ENCODE measurements at places on chromosomes 2 and 18.
A peak's percentile ranks its signal among the peaks of the same experiment; 100 is the strongest.

GRCh38 chr2:202149155-202149762 is 76.2 kb downstream of the KIAA2012 start:
- DNase-seq, result no peak

DNA sequence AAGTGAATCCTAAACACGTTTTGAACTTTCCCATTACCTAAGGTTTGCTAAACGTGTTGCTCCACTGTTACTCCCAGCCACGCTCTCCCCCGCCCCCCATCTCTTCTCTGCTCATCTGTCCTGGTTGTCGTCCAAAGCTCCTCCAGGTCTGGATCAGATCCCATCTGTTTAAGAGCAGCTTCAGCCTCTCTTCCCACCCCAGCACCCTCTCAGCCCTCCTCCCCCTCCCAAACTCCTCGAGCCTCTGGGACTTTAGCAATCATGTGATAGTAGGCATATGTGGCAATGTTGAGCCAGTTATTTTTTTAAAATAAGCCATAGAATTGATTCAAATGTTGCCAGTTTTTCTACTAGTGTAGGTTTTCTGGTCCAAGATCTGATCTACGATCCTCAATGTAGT is 20.0 kb upstream of the LPIN1 start:
- no peak for DNase-seq

GRCh38 chr2:126890136-126890510 is 8.6 kb upstream of the TEX51 start:
- peak; percentile 19 for DNase-seq

- peak; percentile 83 for DNase-seq
These were observed at the start of gene MSL3B for GRCh38 chr2:233867993-233868532. TSS of gene MSL3B (minus strand) at chr2:233868386.

DNA sequence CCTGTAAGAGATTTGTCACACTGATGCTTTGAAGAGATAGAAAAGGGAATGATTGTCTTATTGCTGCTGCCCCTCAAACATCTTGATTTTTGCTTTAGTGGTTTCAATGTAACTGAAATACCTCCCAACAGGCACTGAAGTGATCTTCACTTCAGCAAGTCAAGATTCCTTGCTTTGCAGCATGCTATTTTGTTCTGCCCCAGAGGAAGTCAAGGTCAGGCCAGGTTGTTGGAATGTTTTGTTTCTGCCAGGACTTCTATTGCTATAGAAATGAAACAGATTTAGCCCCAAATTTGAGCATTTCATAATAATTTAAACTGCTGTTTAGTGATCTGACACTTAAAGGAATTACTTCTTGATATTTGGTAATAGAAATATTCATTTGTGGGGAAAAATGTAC is 277.6 kb downstream of the ZNF804A start:
- DNase-seq, result no peak

GRCh38 chr18:76670564-76671288 is 151.6 kb upstream of the ZNF236 start:
- DNase-seq, result no peak

GRCh38 chr2:102708847-102709559 is 52.8 kb upstream of the TMEM182 start:
- DNase-seq, result no peak

GRCh38 chr18:12258719-12259705 is 4.9 kb downstream of the CIDEA start:
- DNase-seq, result no peak

DNA sequence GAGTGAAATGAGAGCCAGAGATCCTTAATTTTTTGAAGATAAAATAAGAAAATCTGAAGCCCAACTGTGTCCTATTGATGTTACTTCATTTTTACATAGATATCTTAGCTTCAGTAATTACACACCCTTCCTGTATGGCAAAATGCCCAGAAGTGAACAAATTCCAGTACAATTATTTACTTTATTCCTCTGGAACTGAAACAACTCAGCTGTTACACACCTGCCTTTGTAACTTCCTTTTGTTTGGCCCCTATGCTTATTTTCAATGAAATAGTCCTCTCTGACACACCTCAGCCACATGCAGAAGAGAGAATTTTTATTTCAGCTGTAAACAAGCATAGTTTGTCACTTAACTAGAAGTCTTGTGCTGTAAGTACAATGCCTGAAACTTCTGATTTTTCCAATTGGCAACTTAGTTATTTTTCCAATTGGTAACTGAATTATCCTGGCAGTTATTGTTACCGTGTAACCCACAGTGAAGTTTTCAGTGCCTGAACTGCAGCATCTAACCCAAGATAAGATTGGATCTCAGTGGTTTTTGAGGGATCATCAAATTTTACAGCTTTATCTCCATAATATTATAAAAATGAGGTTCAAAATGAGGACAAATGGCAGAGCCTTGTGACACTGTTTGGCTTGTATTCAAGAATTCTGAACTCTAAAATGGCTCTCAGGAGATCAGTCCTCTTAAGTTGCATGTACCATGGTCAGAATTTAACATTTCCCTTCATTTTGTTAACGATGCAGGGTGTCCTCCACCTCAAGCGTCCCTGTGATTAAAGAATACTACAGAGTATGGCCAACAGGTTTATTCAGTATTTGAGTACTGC is 82.6 kb downstream of the PKP4 start:
- no peak for DNase-seq

DNA sequence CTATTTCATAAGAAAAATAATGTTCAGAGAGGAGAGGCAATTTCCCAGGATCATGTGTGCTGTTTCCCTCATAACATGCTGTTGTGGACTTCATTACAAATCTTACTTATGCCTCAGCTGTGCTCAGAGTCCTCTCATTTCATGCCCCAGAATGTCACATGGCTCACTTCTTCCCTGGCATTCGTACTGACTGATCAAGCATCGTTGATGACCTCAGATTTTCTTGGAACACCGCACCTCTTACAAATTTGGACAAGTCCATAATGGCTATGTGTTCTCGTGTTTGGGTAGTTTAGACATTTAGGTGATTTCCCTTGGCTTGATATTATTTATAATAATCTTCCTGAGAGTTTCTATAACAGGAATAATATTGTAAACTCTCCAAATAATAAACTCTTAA is 32.9 kb downstream of the SERPINB7 start:
- DNase-seq, result no peak

GRCh38 chr2:25279091-25279651 is 62.6 kb downstream of the DNMT3A start:
- no peak for DNase-seq

GRCh38 chr2:207487650-207488311 is 42.0 kb upstream of the CREB1 start:
- no peak for DNase-seq

DNA sequence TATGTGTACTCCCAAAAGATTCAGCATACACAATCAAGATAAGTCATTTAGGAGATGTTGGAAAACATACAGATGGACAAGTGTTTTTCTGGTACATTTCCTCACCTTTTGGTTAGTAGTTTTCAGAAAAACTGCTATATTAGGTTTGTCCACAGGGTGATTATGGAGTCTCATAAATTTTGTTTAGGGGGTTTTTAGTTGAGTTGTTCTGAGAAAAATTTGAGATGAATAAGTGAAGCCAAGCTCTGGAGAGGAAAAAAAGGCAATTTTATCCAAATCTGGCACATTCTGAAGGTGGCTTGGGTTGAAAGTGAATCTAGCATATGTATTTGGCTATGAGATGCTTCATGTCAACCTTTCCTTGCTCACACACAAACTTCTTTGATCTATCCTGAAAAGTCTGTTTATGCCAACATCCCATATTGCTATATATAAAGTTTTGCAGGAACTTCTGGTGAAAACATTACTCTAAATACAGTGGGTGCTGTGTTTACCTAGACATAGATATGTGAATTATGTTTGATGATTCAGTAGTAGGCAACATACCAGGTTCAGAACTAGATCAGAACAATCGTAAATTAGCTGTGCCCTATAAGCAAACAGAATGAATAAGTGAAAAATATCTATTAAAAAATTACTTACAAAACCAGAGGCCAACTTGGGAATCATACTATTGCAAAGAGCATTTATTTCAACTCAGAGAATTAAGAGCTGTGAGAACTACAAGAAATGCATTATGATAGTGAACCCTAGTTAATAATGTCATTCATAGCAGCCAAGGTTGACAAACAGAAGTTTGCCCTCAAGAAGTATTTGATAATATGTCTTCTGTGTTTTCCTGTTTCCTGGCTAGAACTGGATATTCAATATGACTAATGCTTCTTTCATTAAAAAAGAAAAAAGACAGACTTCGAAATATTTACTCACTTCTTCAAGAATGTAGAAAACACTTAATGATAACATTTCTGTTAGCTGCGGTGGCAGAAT is 552.0 kb downstream of the IRS1 start:
- no peak for DNase-seq

- no peak for DNase-seq
These were observed 268.4 kb downstream of the TCF4 start for GRCh38 chr18:55319459-55320193.

- no peak for DNase-seq
These were observed 210.1 kb downstream of the WDR7 start for GRCh38 chr18:56861244-56861643.

DNA sequence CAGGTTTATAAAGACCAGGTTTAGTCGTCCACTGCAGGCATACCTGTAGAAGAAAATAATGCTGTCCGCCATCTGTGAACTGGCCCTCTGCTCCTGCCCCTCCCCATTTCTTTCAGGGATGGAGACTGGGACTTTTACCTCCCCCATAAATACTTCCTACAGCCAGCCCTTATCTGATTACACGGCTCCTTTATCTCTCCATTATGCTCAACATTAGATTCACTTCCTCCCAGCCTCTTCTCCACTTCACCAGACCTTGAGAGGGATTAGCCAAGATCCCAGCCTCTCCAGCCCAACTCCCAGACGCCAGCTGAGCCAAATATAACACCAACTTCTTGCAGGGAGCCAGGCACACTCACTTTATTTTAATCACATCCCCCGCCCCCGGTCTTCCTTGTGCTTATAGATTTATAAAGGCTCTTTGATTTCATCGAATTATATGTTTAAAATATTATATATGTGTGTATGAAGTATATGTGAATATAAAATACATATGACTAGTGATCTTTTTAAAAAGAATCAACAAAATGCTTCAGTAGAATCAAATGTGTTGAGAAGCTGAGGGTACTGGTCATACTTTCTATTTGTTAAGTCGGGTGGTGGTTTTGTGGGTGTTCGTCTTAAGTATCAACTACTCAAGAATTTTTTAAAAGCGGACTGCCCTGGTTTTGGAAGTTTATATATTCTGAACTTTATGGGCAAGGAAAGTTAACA is 81.0 kb downstream of the SPRED2 start:
- DNase-seq, result no peak

DNA sequence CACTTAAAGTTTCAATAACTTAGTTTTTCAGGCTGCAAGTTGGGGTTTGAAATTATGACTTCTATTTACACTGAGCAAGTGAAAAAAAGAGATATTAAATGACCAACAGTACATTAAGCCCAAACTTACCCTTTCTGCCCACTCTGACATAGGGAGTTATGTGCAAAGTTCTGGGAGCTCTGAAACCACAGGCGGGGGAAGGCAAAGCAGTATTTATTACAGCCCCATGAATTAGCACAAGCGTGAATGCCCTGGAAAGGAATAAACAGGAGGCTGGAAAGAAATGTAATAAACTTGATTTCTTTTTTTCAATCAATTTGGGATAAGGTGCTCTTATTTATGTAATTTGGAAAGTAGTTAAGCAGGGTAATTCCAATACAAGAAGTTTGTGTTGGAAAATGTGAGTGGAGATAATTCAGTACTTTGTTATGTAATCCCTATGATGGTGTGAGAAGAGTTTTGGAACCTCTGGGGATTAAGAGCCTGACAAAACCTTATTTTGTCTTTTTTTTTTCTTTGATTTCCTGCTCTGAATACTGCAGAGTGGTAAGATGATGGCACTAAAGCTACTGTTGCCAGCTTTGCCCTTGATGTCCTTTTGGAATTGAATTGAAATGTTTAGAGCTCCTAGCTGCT is 351.5 kb downstream of the ARHGAP15 start:
- DNase-seq, result no peak

- no peak for DNase-seq
These were observed 86.0 kb downstream of the EPHA4 start for GRCh38 chr2:221486106-221486505.

DNA sequence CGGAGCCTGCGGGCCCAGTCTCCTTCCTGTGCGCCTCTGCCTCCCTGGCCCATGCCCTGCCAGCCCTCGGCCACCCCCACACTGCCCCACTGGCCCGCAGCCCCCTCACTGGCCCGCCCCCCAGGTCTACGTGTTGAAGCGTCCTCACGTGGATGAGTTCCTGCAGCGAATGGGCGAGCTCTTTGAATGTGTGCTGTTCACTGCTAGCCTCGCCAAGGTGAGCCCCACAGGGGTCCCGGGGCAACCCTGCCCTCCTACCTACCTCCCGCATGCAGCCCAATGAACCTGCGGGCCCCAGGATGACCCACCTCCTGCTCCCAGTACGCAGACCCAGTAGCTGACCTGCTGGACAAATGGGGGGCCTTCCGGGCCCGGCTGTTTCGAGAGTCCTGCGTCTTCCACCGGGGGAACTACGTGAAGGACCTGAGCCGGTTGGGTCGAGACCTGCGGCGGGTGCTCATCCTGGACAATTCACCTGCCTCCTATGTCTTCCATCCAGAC is 3.3 kb downstream of the CTDSP1 start:
- no peak for DNase-seq

GRCh38 chr2:162219426-162219825 is 23.8 kb downstream of the FAP start:
- DNase-seq, result no peak

DNA sequence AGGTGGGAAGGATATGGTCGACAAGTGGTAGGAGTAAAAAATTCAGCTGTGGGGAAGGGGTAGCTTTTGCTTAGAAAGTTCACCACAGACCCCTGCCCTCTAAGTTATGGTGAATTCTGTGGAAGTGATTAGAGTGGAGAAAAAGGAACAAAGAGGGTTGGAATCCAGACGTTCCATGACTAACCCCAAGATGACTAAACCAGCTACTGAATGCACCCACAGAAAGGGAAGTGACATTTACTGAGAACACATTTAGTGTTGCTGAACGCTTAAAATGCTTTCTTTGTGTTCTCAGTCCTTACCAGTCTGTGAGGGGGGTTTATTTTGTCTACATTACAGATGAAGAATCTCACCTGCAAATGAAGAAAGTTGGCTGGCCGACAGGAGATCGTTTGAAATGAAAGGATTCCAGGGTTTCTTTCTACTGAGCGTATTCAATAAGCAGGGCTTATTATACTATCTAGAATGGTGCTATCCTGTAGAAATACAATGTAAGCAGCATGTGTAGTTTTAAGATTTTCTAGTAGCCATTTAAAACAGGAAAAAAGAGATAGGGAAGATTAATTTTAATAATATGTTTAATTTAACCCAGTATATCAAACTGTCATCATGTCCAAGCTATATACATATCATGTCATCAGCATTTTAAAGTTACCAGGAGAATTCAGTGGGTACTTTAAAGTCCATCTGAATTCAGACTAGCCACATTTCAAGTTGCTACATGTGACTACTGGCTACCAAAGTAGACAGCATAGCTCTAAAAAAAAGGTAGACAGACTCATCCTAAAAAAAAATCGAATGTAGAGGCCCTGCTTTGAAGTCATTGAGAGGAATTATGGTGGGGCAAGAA is 60.1 kb downstream of the LIMS1 start:
- no peak for DNase-seq

- no peak for DNase-seq
These were observed 84.1 kb upstream of the MGAT5 start for GRCh38 chr2:134169788-134170187.
